ENCODE measurements at places on chromosomes 1 and 21. TPM values are rescaled to one million over a fixed set of nuclear protein-coding genes. Genes with fewer than 3 reads are reported as not detected.

GRCh38 chr21:38769191-38769780 lies 36.4 kb upstream of the ETS2 start:
- DNase-seq, result no peak

DNA sequence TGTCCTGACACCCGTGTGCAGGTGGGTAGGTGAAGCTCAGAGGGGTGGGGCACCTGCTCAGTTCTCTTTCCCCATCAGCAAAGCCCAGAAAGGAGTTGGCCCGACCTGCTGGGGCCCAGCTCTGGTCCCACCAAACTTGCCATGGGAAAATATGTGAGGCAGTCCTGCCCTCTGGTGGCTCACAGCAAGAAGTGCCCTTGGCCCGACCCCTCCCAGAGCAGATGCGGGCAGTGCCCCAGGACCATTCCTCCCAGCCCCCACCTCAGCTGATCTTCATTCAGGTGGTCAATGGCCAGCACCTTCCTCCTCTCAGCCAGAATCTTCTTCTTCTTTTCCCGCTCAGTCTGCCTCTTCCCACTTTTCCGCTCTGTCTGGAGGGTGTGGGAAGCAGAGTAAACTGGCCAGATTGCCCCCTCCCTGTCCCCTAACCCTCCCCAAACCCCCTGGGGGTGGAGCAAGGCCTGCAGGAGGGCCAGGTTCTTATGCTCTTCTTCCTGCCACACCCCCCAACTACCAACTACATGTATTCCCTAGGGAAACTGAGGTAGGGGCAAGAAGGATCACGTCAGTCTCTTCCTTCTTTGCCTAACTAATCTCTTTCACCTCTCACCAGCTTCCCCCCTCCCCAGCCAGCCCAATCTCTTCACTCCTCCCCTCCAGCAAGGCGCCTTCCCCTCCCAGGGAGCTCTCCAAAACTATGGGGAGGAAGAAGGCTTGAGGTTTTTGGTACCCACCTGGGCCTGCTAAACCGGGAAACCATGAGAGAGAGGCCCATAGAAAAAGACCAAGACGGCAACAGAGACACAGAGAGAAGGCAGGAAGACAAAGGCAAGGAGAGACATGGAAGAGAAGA lies 15.6 kb downstream of the TNNT2 start:
- DNase-seq, result peak; percentile 34

The NUDT4B gene
- 0.49 TPM for total RNA-seq

DNA sequence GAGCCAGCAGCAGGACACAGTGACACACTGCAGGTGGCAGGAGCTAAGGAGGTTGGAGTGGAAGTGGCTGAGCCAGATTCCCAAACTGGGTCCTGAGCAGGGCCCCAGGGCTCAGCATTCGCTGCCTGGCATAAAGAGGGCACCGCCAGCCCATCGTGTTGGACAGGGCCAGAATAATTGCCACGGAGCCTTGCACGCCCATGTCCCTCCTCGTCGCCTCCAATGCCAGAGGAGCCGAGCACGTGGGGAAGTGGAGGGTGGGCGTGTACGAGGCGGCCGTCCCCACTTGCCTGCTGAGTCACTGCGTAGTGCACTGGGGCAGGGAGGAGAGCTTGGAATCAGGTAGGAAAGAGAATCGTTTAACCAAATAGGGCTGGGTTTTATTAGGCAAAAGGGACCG lies 26.1 kb upstream of the LRRC47 start:
- no peak for DNase-seq

The SCP2 gene
- 132 TPM for total RNA-seq

DNA sequence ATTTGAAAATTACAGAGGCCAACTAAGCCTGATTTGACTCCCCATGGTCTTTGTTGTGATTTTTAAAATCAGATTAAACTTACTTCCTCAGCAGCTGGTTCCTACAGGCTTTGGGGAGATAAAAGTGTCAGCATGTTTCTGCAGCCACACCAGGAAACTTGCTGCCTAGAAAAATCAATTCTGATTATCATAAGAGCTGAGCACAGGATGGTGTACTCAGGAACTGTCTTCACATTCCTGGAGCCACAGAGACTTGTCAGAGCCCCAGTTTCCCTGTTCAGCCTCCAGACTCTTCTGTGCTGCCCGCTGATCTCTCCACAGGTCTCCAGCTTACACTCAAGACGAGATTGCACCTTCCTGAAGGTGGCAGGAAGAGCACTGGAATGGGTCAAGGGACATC lies 23.9 kb downstream of the RAB3B start:
- no peak for DNase-seq

The LRRC71 gene
- total RNA-seq, result not detected

The MAB21L3 gene
- 0.27 TPM for total RNA-seq

DNA sequence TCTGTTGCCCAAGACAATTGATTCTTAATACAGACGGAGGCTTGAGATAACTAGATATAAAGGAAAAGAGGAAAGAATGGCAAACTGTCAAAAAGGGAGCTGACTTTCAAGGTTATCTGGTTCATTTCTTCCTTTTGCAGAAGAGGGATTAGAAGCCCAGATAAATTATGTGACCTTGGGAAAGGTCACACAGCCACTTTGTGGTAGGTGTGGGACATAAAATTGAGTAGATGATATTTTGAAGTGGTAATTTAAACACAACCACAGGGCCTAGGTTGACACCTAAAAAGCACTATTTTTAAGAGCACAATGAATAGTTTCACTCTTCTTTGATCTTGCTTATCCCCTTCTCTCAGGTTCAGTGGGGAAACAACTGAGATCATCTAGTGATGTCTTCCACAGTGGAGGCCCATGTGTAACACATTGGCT lies 16.9 kb upstream of the KIAA0040 start:
- no peak for DNase-seq

The TPTE gene
- total RNA-seq, result not detected

DNA sequence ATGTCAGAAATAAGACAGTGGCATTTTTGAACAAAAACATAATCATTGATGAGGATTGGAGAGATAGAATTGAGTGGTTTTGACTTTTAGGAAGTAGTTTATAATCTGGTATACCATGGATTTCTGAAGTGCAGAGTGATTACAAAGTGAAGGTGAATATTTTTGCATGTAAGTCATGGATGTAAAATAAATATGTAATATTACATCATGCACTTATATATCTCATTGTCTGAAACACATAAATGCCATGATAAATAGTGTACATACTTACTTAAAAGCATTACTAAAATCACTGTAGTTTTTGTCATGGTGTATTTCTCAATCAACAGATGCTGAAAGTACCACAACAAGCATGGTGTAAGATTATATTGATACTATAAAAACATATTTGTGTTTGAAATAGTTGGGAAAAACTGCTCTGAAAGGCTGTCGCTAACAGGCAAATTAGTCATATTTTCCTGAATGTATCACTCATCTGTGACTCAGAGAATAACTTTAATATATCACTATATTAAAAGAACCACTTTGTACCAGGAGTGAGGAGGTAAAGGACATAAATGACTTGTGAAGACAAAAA lies 24.8 kb upstream of the RGS18 start:
- DNase-seq, result no peak

The RBP7 gene
- total RNA-seq, result 39.3 TPM

The OR14K1 gene
- total RNA-seq, result not detected

- no peak for DNase-seq
Observed at GRCh38 chr1:199753513-199753912, 274.0 kb upstream of the NR5A2 start.

GRCh38 chr1:222547944-222548671 lies at the start of gene HHIPL2:
HHIPL2 (minus strand) TSS chr1:222548104; CDS start chr1:222548044, 60 bp downstream.
- no peak for DNase-seq

GRCh38 chr1:109634292-109634691 lies 14.7 kb downstream of the AMPD2 start:
- no peak for DNase-seq

Measured in Right ventricle myocardium inferior (tissue), 1 donor.